ENCODE measurements at places on chromosomes 13 and 19.

GRCh38 chr19:52527956-52528351 is 486 bp downstream of the ZNF808 start:
- DNase-seq, result no peak

DNA sequence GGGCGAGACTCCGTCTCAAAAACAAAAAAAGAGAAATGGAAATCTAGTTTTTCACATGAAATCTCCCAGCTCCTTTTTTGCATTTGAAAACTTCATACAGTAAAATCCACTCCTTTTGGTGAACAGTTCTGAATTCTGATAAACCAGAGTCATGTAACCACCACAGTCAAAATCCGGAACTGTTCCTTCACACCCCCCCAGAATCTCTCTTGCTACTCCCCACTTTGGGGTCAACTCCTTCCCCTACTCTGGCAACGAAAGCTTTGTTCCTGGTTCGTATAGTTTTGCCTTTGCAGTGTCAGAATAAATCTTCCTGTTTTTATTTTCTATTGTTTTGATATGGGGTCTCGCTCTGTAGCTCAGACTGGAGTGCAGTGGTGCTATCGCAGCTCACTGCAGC is 23.7 kb downstream of the RCN3 start:
- no peak for DNase-seq

GRCh38 chr19:10520652-10521318 is 3.5 kb upstream of the S1PR5 start:
- no peak for DNase-seq

GRCh38 chr19:34226036-34226435 is 28.3 kb upstream of the GARRE1 start:
- DNase-seq, result peak; percentile 81

DNA sequence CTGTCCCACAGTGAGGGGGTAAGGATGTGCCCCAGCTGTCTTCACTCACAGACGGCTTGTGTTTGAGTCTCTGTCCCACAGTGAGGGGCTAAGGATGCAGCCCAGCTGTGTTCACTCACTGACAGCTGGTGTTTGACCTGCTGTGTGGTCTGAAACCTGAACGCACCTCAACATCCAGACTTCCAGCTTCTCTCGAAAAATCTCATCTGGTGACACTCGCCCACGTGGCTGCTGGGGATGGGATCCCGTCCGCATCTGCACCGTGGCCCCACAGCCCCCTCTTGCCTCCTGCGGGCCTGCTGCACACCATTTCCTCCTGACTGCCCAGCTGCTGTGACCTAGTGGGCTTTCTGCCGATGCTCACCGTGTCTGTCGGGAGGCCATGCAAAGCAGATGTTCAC is 27.3 kb downstream of the CHAF1A start:
- no peak for DNase-seq

DNA sequence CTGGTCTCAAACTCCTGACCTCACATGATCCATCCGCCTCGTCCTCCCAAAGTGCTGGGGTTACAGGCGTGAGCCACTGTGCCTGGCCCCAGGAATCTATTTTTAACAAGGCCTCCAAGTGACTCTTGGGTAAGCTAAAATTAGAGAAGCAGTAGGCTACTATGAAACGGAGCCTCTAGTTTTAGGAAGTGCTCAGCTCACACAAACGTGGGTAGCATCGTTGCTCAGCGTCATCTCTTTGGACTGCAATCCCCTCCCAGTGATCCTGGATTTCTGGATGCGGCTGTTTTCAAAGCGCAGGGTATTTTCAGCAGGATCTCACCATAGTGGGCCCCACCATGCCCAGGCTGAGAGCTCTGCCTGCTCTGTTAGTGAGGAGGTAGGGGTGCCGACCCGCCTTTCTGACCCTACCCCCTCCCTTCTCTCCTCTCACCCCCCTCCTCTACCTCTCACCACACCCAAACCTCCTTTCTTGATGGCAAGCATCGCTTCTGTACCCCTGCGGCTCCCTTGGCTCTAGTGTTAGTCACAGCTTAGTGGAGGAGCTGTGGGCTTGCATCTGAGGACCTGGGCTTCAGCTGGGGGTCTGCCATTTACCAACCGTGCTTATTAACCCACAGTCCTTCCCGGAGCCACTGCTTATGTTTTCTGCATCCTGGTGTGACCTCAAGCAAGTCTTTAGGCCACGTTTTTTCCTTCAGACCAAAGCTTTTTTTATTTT is 34.2 kb downstream of the GJA3 start:
- no peak for DNase-seq

DNA sequence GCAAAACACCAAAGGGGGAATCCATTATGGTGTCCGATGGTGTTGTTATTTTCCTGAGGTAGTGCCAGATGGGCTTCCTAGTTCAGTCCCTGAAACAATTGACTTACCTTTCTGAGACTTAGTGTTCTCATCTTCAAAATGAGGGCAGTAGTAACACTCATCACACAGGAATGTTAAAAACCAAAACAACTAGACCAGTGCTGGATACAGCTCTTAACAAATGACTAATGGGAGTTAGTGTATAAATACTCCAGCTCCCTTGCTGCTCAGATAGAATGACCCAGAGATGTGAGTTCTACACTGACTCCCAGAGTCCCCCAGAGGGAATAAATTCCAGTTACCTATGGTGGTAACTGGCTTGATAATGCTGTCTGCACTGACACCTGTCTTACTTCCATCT is 49.9 kb downstream of the MBD3L2B start:
- DNase-seq, result no peak

GRCh38 chr13:51967482-51968446 is 43.5 kb downstream of the ATP7B start:
- no peak for DNase-seq

DNA sequence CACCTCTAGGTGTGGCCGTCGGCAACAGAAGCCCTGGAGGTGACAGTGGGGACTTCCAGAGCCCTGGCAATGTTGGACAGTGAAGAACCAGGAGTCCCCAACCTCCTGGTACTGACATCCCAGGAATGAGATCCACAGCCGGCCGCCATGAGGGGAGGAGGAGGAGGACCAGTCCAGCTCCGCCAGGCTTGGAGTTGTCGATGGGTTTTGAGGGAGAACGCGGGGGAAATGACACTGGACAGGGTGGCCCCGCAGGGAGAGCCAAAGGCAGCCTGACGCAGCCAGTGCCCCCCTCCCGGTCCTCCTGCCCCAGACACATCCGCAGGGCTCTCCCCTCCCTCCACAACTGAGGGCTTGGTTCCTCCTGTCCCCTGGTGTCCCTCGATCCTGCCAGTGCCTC is 57.9 kb downstream of the SPACA7 start:
- no peak for DNase-seq

DNA sequence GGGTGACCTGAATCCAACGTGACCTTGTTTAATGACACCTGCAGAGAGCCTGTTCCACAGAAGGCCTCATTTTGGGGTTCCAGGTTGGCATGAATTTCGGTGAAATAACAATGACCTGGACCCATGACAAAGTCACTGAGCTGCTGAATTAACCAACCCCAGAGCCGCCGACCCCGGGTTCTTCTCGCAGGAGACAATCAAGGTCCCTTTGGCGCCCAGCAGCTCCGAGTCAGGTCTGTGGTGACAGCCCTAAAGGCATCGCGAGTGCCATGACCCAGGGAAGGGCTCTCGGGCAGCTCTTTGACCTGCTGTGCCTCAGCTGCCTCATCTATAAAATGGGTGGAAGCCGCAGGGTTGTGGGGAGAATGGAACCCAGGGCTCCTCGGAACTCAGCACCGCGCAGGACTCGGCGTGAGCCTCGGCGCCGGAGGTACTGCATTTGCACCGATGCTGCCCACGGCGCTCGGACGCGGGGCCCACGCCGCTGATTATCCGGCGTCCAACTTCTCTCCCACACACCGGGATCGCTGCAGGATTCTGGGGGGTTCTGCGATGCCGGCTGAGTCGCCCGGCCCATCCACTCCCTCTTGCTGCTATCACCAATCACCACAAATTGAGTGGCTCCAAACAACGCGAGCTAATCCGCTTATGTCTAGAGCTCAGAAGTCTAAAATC is 5.7 kb downstream of the SHC2 start:
- DNase-seq, result no peak

Measured in activated CD4-positive, alpha-beta T cell treated with anti-CD3 and anti-CD28 coated beads, Interleukin-10, Interleukin-2, amounts not matched to agents 100 ng/mL and 50 ng/mL, durations not matched to agents 16 hours and 8 hours (primary cell).